ENCODE measurements at places on chromosomes 1 and 21.

- DNase-seq = no peak
These were observed 56.2 kb downstream of the DISC1 start for GRCh38 chr1:231682779-231683178.

DNA sequence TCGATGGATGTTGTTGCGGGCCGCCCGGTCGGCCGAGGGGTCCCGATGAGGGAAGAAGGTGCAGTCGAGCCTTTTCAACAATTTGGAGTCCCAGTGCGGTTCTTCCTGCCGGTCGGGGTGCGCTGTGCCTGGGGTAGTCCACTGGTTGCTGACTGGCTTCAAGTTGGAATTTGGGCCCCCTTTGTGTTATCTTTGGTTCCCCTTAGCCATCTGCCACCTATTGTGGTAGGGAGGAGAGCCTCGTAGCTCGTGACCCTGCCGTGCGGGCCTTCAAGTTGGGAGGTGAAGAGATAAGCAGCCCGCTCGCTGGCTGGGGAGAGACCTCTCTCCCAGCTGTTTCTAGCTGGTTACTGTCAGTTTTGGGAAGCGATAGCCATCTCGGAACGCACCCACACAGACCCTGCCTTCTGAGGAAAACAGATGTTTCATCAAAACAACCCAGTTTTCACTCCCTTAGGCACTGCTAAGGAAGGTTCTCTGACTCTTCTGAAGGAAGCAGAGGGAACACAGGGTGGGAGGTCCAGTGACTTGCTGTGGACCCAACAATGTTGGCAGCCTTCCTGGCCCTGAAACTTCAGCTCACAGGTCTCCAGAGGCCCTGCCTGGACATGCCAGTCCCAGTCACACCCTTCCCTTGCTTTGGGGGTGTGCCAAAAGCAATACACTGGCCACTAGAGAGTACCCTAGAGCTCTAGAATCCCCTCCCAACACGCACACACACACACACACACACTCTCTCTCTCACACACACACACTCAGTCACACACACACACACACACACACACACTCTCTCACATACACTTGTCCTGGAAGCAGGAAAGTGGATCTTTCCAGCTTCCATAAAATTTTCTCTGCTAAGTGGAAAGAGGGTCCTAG lies 1.0 kb downstream of the BTG2 start:
- peak; percentile 63 for DNase-seq

DNA sequence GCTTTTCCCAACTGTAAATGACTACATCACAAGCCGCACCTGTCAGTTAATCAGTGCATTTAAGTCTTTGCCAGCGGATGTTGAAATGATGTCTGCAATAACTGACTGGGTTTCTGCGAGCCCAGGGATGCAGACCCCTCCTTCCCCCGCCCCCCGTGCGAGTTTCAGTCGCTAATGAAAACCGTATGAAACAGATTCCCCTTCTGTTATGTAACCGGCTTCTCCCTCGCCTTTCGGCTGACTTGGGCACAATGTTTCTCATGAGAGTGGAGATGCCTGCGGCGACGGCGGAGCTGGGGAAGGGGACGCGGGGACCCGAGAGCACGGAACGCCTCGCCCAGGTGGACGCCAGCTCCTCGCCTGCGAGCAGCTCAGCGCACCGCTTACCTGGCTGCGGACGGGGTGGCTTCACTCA lies 753 bp downstream of the KCNJ6 start:
- no peak for DNase-seq

GRCh38 chr1:51877434-51878307 lies 856 bp downstream of the NRDC start:
- DNase-seq = no peak

DNA sequence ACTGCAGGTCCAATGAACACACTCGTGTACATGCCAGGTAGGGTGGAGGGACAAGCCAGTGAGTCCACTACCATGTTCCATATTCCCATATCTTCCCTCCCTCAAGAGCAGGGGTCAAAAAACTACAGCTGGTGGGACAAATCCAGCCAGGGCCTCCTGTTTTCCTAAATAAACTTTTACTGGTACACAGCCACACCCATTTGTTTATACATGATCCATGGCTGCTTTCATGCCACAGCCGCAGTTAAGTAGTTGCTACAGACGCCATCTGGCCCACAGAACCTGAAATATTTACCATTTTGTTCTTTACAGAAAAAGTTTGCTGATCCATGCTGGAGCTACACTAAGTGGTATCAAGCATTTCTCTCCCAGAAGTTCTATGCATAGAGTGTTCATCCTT lies 42.4 kb downstream of the CASQ2 start:
- DNase-seq = no peak

DNA sequence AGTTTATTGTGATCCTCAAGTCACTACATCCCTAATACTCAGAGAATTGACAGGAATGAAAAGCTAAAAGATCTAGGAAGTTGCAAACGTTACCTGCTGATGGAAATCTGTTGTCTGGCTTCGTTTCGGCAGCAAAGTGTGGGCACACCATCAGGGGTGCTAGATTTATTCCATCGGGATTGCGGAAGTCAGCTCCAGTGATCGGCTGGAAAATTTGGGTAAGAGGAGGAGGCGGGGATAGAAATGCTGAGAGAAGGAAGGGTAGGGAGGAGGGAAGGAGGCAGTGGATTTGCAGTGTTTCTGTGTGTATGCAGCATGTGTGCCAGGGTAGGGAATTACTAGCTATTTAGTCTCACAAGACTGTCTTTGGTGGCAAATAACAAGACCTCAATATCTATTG lies at the start of gene CTSK:
TSS of gene CTSK (minus strand) at position 140 of the 400 bp plus-strand sequence. CDS start 1,455 bp downstream, outside the sequence.
- no peak for DNase-seq

DNA sequence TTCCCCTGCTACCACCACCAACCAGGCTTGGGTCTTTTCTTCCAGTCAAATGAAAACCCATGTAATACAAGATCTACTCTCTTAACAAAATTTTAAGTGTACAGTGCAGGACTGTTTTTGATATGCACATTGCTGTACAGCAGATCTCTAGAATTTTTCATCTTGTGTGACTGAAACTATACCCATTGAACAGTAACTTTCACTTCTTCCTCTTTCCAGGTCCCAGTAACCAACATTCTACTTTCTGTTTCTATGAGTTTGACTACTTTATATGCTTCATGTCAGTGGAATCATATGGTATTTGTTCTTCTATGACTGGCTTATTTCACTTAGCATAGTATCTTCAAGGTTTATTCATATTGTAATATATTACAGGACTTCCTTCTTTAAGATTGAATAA lies 45.3 kb upstream of the PLPPR4 start:
- DNase-seq = no peak

GRCh38 chr1:31488528-31488927 lies 75.5 kb downstream of the SERINC2 start:
- no peak for DNase-seq

- peak; percentile 18 for DNase-seq
These were observed 19.5 kb upstream of the PUM1 start for GRCh38 chr1:31084782-31085569.

DNA sequence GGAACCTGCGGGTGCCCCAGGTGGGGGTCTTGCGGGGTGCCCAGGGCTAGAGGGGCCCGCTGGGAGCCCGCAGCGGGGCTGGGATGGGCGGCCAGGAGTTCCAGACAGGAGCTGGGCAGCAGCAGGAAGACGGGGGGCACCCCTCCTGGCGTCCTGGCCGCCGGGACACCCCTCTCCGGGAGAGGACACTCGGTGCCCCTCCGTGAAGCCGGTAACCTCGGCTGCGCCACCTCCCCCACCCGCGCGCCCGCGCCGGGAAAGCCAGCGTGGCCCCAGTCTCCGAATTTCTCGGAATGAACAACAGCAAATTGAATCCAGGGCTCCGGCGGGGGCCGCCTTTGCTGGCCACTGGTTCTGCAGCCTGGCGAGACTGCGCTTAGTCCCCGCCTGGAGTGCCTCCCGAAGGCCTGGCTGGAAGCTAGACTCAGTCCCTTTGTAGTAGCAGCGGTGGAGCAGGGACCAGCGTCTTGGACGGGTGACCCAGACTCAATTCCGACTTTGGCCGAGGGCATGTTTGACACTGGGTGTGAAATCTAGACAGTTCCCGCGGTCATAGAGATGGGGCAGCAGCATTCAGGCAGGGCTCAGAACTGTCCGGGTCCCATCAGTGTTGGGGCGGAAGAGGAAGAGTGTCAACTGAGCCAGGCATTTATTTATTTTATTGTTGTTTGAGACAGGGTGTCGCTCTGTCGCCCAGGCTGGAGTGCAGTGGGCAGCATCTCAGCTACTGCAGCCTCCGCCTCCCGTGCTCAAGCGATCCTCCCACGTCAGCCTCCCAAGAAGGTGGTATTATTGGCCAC lies 773 bp downstream of the IFNGR2 start:
- DNase-seq = peak; percentile 72

DNA sequence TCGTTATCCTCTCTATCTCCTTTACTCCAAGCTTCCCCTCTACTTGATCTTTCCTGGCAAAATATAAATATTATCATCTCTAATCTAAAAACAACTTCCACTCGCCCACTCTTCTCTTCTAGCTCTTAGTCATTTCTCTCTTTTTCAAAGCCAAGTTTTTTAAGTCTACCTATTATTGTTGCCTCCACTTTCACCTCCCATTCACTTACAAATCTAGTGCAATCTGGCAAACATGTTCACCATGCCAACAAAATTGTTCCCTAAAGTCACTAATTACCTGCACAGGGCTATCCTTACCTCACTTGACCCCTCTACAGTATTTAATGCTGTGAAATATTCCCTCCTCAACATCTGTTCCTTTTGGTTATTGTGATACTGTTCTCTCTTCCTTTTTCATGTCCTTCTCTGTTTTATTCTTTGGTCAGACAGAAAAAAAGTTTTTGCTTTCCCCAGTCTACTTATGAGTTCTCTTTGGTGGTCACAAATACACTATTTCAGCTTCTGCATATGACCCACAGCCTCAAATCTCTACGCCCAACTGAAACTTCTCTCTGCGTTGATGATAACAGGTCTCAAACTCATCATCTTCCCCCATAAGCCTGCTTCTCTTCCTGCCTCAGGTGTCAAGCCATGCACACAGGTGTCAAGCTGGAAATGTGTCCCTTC lies 31.9 kb upstream of the RAP1A start:
- DNase-seq = no peak

GRCh38 chr1:150749720-150750311 lies 15.8 kb downstream of the CTSS start:
- DNase-seq = no peak

- peak; percentile 71 for DNase-seq
These were observed 2.2 kb upstream of the RUNX3 start for GRCh38 chr1:24932284-24932683.

- peak; percentile 58 for DNase-seq
These were observed 136.6 kb downstream of the PLXNA2 start for GRCh38 chr1:208107425-208108212.

DNA sequence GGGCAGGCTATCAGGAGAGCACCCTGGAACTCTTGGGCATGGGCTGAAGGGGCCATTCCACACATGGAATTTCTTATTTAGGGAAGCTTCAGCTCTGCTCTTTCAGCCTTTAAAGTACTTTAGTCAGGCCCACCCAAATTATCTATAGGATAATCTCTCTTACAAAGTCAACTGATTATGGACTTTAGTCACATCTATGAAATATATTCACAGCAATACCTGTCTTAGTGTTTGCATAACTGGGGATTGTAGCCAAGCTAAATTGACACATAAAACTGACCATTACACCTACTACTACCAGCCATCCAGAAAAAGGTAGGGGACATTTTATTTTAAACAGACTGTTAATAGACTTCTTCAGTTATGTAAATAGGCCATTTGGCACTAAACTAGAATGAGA lies 114.9 kb upstream of the VANGL1 start:
- no peak for DNase-seq

DNA sequence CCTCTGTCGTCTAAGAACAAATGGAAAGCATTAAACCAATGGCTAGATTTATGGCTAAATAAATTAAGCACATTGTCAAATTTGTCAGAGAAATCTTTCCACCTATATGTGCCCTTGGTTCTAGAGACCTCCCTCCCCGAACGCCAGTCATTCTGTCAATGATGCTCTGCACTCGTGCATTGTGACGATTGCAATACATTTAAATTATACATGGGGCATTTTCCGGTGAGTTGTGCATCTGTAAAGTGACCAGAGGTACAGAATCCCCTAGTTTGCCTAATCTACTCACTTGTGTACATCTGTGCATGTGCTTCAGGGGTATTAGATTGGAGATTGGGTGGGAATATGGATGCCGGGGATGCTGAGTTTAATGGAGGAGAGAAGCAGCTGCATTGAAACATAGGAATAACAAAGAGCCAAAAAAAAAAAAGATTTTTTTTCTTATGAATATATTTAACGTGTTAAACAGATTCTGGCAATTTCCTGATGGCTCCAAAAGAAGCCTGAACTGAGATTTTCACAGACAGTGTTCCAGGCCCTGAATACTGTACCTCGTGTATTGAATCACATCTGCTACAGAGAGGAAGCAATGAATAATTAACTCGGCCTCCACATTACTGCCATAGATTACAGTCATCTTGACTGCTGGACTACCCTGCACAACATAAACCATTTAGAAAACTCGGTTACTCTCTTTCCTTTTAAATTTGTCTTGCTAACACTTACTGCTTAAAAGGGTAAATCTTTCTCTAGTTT lies 149.0 kb upstream of the C1orf87 start:
- no peak for DNase-seq

DNA sequence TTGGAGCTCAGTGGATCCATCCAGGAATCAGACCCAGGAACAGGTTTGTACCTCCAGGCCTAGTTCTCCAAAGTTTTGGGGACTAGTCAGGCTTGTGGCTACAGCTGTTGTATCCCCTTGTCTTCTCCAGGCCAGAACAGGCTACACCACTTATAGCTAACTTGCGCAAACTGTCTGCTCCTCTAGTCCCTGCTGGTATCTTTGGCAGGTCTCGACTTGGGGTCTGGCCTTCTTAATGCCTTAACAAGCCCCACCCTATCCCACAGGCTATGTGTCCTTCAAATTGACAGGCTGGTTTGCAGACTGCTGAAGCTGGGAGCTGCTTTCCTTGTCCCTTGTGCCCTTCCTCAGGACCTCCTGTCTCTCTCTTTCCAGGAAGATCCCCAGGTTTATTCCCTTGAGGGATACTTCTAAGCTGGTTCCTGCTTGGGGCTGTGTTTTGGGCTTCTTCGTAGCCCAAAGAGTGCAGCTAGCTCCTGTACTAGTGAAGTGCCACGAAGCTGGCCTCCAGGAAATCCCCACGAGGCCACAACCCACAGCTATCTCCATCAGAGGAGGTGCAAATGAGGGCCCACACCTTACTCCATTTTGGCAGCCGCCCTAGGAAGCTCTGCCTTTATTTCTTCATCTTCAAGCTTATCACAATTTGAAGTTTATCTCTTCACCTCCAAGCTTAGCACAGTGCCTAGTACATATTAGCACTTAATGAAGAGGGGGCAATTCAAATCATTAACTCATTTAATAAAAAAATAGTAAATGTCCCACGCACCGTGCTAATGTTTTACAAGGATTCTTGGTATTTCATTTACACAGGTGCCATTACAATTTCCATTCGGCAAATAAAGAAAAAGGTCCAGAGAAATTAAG lies 683 bp upstream of the DMAP1 start:
- no peak for DNase-seq

All from ELF-1 (cell line).